ENCODE measurements at places on chromosomes 1 and 21.

DNA sequence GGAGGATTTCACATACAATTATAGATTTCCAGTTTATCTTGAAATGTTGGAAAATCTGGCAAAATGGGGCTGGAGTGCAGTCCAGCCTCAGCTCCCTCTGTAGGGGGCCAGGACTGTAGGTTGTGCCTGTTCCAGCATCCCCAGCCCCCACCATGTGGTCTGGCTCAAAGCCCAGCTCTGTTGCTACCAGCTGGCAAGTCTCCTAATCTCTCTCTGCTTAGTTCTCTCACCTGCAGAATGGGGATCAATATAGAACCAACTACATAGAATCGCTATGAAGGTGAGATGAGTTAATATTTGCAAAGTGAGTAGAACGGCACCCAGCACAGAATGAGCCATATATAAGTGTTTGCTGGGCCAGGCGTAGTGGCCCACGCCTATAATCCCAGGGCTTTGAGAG lies 50.0 kb upstream of the TARDBP start:
- no peak for DNase-seq

DNA sequence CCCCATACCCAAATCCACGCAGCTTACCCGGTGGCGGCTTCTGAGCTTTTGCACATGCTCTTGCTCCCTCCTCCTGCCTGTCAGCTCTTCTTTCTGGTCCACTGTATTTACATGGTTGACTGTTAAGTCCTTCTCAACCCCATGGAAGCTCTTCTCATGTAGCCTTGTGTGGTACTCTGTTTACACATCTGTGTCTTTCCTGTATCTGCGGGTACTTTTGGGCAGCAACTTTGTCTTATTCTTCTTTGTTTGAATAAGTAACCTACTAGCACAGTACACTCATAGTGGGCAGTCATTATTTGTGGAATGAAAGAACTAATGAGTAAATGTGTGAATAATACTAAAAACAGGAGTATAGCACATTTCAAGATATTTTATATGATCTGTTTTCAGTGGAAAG lies 88.5 kb upstream of the GPR88 start:
- DNase-seq, result no peak

DNA sequence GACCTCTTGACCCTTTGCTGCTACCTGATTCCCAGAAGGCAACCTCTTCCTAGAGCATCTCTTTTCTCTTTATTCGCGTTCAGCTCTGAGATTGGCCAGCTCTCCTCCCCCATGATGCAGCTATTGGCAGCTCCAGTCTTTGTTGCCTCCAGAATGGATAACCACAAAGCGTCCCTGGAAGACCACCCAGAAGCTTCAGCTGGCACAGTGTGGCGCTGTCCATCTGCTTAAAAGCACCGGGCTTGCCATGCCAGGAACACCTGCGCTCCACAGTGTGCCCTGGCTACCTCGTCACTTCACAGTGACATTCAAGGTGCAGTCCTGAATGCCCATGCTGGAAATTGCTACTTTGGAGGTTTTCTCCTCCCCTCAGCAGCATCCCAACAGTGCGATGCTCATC lies 353.9 kb downstream of the LMO4 start:
- DNase-seq, result no peak

GRCh38 chr1:91700332-91700731 lies 185.6 kb downstream of the TGFBR3 start:
- DNase-seq, result peak; percentile 67

- no peak for DNase-seq
Observed at GRCh38 chr1:39727932-39728317, 10.8 kb upstream of the PPIE start.

- DNase-seq, result no peak
Observed at GRCh38 chr1:14113841-14114567, 414.0 kb downstream of the PRDM2 start.

- peak; percentile 80 for DNase-seq
Observed at GRCh38 chr1:172254521-172255222, 165.8 kb upstream of the C1orf105 start.

GRCh38 chr1:100557606-100557953 lies 19.6 kb downstream of the GPR88 start:
- no peak for DNase-seq

GRCh38 chr1:8701794-8702471 lies 115.5 kb downstream of the RERE start:
- no peak for DNase-seq

GRCh38 chr1:213110349-213111300 lies 59.6 kb downstream of the RPS6KC1 start:
- DNase-seq, result no peak

DNA sequence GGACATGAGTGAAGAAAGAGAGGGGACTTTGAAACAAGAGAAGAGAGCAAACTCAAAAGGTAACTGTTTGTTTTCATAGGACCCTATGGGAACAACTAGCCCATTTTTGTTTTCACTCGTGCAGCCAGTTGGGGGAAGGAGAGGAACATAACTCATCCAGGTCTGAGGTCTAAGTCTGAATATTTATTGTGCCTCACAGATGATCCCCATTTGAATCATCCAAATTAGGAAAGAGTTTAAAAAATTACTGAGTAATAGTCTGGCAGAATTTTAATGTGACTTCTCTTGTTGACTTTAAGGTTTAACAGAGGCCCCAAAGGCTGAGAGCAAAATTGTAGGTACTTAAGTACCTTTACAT lies 10.4 kb upstream of the TSPAN2 start:
- peak; percentile 68 for DNase-seq

- no peak for DNase-seq
Observed at GRCh38 chr1:170012920-170013319, 61.6 kb downstream of the KIFAP3 start.

- DNase-seq, result no peak
Observed at GRCh38 chr1:119565131-119565772, 58.2 kb downstream of the HSD3B1 start.

DNA sequence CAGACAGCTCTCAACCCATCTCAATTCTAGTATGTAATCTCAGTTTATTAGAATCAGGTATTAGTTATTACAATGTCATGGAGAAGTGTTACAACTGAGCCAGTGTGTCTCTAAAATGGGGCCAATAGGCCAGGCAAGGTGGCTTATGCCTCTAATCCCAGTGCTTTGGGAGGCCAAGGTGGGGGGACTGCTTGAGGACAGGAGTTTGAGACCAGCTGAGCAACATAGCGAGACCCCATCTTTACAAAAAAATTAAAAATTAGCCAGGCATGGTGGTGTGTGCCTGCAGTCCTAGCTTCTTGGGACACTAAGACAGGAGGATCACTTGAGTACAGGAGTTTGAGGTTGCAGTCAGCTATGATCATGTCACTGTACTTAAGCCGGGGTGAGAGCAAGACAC lies 104.9 kb downstream of the BCAR3 start:
- DNase-seq, result no peak

DNA sequence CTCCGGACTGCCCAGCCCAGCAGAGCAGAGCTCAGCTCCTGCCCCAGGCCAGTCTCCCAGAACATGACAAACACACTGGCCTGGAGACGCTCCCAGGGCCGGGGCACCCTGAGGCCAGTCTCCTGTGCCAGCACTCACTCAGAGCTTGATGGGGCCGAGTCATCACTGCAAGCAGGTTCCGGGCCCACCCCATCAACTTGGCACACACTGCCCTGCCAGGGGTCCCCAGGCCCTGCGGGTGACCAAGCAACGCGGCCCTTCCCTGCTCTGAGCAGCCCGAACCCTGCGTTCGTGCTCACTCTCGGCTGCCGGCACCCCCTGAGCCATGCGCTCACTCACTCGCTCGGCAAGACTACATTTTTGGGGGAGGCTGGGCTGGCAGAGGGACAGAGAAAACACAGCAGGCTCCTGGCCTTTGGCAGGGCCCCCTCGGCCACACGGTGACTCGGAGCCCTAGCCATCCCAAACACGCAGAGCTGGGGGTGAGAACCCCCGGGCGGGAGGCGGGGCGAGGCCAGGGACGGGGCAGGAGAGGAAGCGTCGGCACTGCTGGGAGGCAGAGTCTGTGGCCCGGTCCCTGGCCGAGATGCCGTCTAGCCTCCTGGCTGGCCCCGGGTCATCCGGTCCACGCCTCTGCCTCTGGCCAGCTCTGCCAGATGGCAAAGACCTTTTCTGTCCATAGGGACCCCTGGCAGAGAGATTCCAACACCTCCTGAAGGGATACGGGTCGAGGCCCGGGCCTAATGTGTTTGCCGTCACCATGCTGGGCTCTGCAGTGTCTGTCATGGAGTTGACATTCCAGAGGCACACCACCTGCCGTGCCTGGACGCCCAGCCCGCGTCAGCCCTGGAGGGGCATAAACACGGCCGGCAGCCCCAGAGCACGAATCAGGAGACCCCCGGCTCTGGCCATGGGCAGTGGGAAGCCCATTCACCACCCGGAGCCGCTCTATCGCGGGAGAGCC lies 68.0 kb downstream of the MEGF6 start:
- peak; percentile 98 for DNase-seq

DNA sequence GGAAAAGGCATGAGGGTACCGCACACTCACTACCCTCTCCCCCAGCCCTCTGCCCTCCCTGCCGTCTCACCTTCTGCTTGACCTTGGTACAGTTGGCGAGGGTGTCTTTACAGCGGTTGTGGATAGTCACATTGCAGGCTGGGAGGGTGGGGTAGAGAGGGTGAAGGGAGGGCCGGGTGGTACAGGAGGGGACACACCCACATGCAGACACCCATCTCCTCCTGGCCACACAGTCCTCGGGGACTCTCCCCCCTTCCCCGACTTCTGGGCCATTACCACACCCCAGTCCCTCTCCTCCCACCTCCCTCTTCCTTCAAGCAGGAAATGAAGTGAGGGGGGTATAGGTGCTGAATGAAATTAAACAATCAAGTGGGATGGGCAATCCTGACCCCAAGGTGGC lies 11.6 kb downstream of the ARHGEF2 start:
- no peak for DNase-seq

GRCh38 chr1:48859456-48859855 lies 82.8 kb upstream of the BEND5 start:
- no peak for DNase-seq

DNA sequence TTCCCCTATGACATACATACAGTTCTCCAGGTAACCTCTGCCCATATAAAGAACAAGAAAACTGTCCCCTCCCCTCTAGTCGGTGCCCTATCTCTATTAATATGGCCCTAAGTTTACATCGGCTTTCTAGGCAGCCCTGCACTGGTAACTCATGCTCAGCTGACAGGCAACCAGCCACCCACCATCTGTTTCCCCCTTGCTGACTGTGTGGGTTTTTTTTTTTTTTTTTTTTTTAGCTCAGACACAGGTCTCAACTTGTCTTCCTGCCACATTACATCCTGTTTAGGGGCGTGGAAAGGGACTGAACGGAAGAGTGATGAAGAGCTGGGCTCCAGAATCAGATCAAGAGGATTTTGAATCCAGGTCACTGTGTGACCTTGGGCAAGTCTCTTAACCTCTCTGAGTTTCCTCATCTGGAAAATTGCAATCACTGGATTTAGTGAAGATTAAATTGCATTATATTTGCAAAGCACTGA lies 14.0 kb downstream of the LAPTM5 start:
- no peak for DNase-seq

DNA sequence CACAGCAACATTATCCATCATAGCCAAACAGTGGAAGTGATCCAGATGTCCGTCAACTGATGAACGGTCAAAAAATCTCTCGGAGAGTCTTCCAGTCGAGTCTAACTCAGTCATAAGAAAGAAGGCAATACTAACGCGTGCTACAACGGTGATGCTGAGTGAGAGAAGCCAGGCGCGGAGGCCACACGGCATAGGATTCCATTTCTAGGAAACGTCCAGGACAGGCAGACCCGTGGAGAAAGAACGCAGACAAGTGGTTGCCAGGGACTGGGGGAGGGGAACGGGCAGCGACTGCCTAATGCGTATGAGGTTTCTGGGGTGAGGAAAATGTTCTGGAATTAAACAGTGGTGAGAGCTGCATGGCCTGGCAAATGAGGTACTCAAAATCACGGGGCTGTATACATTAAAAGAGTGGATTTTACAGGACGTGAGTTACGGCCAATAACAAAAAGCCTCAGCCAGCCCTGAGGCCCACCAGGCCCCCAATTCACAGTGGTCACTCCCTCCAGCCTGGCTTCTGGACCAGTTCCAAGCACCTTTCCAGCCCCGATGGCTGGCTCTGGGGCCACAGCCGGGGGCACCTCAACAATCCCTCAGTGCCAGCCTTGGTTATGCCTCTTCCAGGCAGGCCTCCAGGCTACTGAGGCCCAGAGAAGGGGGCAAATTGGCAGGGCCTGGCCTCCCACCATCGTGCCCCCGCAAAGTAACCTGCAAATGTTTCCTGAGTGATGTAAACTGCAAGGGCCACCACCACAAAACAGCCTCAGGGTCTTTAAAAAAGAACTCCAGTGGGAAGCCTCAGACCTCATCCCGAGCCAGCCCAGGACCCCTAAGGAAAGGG lies 3.4 kb downstream of the WNT9A start:
- DNase-seq, result no peak

GRCh38 chr1:233672732-233673131 lies 58.8 kb downstream of the KCNK1 start:
- DNase-seq, result no peak

DNA sequence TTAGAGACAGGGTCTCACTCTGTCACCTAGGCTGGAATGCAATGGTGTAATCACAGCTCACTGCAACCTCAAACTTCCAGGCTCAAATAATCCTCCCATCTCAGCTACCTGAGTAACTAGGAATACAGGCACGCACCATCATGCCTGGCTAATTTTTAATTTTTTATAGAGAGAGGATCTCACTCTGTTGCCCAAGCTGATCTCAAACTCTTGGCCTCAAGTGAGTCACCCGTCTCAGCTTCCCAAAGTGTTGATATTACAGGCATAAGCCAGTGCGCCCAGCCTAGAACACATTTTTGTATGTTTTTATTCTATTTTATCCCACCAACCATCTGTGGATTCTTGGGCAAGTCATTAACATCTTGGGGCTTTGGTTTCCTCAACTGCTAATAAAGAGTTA lies 100.5 kb downstream of the AK5 start:
- no peak for DNase-seq

DNA sequence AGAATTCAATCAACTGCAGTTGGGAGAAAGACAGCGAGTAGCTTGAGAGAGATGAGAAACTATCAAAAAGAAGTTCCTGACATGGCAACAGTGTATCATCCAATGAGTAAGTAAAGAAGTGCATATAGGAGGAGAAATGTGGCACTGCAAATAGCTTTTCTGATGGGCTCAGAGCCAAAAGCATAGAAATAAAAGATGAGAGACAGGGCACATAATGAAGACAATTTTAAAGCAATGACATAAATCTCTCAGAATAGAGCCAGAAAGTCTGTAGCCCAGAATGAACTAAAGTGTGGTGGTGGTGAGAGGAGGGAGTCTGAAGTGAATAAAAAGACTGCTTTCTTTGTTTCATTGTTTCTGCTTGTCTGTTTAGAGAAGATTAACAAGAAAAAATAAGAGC lies 34.3 kb downstream of the TNFSF18 start:
- no peak for DNase-seq

DNA sequence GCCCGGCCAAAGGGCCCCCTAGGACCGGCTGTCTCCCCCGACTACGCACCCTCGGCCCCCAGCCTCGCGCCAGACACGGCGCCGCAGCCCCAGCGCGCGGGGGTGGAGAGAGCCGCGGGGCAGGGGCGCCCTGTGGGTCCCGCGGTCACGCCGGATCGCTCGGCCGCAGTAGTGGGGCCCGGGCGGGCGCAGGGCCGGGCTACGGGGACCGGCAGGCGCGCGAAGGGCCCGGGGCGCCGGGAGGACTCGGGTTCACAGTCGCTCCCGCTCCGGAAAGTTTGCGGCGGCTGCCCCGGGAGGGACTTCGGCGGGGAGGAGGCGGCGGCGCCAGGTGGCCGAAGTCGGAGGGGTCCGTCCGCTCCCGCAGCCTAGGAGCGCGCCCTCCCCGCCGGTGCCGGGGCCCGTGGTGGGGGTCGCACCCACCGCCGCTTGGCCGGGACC lies 7.1 kb upstream of the ZNF669 start:
- DNase-seq, result no peak

- no peak for DNase-seq
Observed at GRCh38 chr21:25243808-25244207, 363.5 kb downstream of the MRPL39 start.
